Tibial nerve (tissue), 4 donors: ENCODE measurements at places on chromosomes 6 and 20.

DNA sequence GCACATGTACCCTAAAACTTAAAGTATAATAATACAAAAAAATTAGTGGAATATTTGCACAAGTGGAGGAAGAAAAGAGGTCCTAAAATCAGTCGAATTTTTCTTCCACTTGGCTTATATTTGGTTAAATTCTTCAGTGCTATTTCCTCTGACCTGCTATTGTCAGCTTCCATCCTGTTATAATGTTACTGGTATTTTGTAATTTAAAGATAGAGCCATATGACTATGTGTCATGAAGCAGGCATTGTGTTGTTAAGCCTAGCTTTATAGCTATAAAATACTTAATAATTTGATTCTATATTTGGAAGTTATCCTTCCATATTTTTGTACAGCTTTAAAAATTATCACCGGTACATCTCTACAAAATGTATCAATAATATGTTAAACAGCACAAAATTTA, 455.9 kb upstream of the MARCKS start:
- no peak overlapping the region for H3K27ac ChIP-seq
- H3K36me3 ChIP-seq: no peaks in the 10 kb centered on the region
- no peak for DNase-seq
- H3K27me3 ChIP-seq: no peaks in the 10 kb centered on the region
- no peaks in the 10 kb centered on the region for H3K4me1 ChIP-seq

DNA sequence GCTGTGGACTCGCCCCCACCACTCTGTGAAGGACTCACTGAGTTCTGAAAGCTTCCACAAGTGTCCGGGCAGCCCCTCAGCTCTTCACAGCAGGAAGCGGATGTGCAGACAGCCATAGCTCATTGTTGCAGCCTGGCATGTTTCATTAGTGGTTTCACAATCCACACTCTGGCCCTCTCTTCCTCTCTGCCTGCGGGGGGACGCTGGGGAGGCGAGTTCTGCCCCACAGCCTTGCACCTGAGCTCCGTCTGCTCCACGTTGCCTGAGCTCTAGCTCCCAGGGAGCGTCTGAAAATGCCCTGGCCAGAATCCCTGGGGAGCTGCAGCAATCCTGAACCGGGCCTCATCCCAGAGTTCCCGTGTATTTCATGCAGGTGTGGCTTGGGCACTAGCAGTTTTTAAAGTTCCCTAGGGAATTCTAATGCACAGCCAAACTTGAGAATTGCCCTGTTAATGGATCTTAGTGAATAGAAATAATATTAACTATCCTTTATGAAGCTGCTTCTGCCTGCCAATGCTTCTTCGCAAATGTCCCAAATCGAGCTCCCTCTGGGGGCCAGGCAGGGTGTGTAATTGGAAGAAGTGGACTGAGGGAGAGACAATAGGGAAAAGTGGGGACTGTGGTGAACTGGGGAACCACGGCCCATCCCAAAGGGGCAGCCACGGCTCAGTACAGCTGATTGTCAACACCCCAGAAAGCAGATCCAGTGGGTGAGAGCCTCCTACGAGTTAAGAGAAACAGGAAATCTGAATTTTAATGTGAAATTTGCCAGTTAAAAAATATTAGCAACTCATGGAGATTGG, 51.5 kb downstream of the CTCFL start:
- DNase-seq: no peak
- H3K4me1 ChIP-seq: no peaks in the 10 kb centered on the region
- no peak overlapping the region for H3K27ac ChIP-seq
- H3K4me3 ChIP-seq: no peak overlapping the region

GRCh38 chr20:45408646-45409213, 641 bp downstream of the DBNDD2 start:
- H3K27ac ChIP-seq: no peak overlapping the region
- DNase-seq: no peak
- no peaks in the 10 kb centered on the region for H3K27me3 ChIP-seq

- H3K27ac ChIP-seq: no peak overlapping the region
- DNase-seq: no peak
- no peak overlapping the region for H3K4me3 ChIP-seq
- H3K27me3 ChIP-seq: no peaks in the 10 kb centered on the region
Measured at GRCh38 chr6:112193535-112194051, 60.8 kb downstream of the LAMA4 start.

DNA sequence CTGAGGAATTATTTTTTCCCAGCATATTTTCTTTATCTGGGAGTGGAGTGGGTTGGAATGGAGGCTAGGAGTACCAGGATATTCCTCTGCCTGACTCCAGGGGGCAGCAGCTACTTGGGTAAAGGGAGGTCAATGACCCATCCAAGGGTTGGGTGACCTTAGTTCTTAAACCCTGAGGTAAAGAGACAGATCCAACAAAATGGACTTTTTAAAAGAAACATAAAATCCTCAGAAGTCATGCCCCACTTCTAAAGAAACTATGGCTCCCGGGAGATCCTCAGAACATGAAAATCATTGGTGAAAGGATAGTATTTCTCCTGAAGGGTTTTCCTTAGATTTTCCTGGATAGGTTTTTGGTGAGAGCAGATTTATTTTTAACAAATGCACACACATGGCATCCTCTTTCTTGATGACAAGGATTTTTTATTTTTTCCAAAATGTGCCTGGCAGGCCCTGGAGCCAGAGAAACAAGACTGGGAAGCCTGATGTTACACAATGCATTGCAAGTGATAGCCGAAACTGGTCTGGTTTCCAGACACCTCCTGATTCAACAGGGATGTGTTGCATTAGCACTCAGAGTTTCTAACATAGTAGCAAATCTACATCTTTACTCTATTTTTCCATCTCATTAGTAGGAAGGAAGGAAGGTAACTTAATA, 240.9 kb upstream of the BTBD3 start:
- H3K36me3 ChIP-seq: no peaks in the 10 kb centered on the region
- H3K27ac ChIP-seq: no peak overlapping the region
- H3K4me1 ChIP-seq: no peaks in the 10 kb centered on the region
- DNase-seq: no peak
